NK-92 treated with Interleukin-12 subunit alpha and Interleukin-12 subunit beta, amount 100 ng/mL, for 24 hours (cell line): ENCODE measurements at places on chromosomes 13 and 19.

DNA sequence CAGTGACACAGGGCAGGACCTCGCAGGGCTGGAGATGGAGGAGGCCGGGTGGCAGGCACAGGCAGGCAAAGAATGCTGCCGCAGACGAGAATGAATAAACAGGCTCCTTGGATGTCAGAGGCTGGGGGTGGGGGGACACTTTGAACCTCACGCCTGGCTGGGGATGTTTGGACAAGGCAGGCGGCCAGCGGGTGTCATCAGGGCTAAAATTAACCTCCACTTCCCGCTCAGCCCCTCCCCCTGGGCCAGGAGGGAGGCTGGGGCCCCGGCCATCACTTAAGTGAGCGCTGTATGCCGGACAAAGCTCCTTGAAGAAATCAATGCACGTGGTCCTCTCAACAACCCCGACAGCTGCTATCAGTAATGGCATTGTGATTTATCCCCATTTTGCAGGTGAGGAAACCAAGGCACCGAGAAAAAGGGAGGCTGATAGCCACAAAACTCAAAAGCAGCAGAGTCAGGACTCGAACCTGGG lies 10.3 kb upstream of the FUT5 start:
- no peak for DNase-seq

DNA sequence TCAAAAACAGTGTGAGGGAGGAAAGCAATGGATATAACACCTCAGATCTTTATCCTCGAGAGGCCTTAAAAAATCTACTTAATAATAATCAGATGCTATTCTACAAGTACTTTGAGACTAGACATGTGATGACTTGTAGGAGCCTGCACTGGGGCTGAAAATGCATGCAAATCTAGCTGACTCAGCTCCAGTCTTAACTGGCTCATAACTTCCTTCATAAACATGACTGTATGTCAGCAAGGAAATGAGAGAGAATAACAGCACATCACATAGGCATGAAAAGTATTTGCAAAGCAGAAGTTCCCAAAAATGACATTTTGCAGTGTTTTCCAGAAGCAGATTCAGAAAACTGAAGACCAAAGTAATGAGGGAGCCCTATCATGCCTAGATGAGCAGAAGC lies 38.1 kb downstream of the PSG5 start:
- no peak for DNase-seq

DNA sequence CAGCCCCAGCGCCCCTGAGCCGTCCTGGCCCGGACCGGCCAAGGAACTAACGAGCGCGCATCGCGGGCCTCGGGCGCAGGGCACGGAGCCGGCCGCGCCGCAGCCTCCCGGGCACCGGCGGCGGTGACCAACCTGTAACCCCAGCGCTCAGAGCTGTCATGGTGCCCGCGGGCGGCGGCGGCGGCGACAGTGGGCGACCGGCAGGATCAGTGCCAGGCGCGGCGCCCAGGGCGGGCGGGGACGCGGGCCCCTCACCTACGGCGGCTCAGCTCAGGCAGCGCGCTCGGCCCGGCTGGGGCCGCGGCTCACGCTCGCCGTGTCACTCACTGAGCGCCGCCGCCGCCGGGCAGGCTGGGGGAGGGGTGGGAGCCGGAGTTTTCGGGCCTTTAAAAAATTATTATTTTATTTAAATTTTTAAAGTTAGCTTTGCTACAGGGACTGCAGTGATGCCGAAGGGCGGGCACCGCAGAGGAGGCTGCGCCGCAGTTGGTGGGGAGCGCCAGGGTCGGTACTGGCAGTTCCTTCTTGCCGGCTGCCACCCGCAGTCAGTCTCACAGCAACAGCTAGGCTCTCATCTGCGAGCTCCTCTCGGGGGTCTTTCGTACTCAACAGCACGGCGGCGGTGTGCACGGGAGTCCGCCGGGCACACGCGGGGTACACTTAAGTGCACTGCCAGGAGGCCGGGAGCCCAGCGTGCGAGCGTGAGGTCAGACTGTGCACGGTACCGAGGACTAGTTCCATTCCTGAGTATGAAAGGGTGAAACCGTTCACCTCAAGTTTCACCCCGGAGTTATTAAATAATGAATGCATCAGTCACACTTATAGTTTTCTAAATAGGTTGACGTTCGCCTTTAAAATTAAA lies at the start of gene NALCN:
Gene NALCN, minus strand, starts transcription at position 328 of the 862 bp plus-strand sequence. CDS start 17,382 bp downstream, outside the sequence.
- no peak for DNase-seq

GRCh38 chr19:50311723-50312635 lies 17.2 kb downstream of the KCNC3 start:
- DNase-seq: no peak

GRCh38 chr19:57642396-57643046 lies 9.6 kb downstream of the ZNF211 start:
- DNase-seq: no peak

DNA sequence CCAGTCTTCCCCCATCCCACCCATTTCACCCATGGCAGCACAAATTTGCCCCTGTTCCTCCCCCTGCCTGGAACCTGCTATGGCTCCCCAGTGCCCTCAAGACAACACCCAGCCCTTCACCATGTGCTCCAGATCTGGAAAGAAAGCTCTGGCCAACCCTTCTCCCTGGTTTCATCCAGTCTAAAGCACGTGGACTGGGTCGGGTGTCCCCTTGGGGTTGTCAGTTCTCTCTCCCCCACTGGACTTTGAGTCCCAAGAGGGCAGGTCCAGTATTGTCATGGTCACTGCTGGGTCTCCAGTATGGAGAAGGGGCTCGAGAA lies 19.6 kb upstream of the PNMA8B start:
- no peak for DNase-seq

DNA sequence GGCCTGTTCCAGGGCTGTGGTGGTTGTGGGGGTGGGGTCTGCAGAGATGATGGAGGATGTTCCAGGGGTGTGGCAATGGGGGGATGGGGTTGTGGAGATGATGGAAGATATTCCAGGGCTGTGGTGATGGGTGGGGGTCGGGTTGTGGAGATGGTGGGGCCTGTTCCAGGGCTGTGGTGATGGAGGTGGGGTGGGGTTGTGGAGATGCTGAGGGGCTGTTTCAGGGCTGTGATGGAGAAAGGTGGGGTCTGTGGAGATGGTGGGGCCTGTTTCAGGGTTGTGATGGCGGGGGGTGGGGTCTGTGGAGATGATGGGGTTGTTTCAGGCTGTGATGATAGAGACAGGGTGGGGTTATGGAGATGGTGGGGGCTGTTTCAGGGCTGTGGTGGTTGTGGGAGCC lies 62.0 kb downstream of the TEX29 start:
- no peak for DNase-seq
